AG08396 (cell line): ENCODE measurements at places on chromosomes 3 and 15.

- DNase-seq, result no peak
Observed at GRCh38 chr15:90750186-90750585, 33.0 kb downstream of the BLM start.

DNA sequence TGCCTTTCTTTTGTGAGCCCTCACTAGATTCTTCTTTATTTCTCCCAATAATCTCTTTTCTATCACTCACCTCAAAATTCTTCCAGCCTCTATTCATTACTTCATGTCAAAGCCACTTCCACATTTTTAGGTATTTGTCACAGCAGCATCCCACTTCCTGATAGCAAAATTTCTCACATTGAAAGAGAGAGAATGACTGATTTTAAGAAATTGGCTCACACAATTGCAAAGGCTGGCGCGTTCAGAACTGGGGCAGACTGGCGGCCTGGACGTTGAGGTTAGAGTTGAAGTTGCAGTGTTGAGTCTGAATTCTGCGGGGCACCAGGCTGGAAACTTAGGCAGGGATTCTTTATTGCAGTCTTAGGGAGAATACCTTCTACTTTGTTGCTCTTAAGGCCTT lies 117.9 kb downstream of the LRRC28 start:
- DNase-seq, result no peak

- DNase-seq, result peak; percentile 83
Observed at GRCh38 chr3:45972534-45973402, 22.9 kb downstream of the FYCO1 start.

DNA sequence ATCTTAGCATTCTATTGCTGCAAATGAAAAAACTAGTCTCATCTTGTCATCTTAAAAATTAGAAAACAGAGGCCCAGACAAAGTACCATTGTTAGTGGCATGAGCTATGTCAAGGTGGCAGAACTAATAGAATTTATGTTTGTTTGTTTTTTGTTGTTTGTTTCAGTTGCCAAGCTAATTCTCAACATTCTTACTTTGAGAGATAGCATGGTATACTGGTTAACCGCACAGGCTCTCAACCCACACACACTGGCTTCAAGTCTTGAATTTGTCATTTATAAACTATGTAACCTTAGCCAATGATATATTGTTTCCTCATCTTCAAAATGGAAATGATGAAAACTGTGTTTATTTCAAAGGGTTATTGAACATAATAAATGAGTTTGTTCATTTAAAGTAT lies 367.6 kb upstream of the PLSCR5 start:
- peak; percentile 12 for DNase-seq

- DNase-seq, result no peak
Observed at GRCh38 chr3:188006726-188007393, 147.1 kb upstream of the LPP start.

DNA sequence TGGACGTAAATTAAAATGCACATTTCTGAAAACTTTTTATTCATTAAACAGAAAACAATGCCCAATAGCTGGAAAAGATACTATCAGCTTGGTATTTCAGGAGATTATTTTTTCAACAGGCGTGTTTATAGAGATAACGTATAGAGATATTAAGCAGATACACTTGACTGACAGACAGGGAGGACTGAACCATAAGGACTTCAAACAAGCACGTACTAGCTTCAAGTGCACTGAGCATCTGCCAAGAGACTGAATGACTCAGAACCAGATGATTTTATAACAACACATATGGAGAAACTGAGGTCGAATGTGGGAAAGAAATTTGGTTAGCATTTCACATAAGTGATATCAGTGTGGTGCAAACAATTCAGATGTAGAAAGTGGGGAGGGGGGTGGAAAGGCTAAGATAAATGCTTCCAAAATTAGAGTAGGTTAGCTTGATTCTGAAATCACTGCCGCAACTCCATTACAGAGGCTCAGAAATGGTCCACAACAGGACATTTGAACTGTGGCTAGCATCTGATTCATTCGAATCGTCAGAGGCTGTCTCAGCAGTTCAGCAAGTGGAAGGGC lies 103.5 kb downstream of the SEMA6D start:
- DNase-seq, result peak; percentile 23

- peak; percentile 80 for DNase-seq
Observed at GRCh38 chr15:70492240-70493177, 270.8 kb downstream of the UACA start.

DNA sequence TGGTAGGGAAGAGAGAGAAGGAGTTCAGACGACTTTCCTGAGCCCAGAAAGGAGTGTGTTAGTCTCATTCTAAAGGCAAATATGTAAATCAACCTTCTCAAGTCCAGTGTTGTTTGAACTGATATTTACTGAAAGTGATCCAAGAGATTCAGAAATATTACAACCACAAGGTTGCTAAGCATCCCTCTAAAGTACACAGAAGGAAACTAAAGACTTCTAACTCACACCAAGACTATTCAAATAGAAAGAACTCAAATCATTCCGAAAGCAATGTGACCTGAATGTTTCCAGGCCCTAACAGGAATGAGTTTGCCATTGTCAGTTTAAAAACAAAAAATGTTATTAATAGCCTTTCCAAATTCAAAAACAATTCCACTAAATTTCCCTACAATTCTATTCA lies 56.9 kb upstream of the VGLL3 start:
- no peak for DNase-seq

- no peak for DNase-seq
Observed at GRCh38 chr15:79436037-79436780, 4.1 kb downstream of the MINAR1 start.

- DNase-seq, result peak; percentile 3
Observed at GRCh38 chr3:126155280-126155640, 25.1 kb downstream of the ALDH1L1 start.

DNA sequence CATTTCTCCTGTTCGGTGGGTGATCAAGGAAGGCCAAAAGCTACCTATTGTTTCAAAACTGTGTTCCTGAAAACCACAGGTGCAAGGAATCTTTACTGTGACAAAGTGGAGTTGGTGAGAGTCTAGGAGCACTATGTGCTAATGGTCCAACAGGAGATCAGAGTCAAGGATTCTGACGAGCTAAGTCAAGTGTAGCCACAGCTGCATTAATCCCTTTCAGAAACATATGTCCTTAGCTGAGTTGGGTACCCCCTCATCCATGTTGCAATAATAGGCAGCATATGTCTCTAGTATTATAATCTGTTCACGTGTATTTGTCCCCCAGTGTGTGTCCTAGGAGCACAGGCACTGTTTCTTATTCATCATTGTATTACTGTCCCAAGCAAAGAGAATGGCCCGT lies 1.7 kb downstream of the VPS39 start:
- DNase-seq, result no peak

GRCh38 chr3:69149586-69149985 lies 27.2 kb upstream of the LMOD3 start:
- no peak for DNase-seq

DNA sequence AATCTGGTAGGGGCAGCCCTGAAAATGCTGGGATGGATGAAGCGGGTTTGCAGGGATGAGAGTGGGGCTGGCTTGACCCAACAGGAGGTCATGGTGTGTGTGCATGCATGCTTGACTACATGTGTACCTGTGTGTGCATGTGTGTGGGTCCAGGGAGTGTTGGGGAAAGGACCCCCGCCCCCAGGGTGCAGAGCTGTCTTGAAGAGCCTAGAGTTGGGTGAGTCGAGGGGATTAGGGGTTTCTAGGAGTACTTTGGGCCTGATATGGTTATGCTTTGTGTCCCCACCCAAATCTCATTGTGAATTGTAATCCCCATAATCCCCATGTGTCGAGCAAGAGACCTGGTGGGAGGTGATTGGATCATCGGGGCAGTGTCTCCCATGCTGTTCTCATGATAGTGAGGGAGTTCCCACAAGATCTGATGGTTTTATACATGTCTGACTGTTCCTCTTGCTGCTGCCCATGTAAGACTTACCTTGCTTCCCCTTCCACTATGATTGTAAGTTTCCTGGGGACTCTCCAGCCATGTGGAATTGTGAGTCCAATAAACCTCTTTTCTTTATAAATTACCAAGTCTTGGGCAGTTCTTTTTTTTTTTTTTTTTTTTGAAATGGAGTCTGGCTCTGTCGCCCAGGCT lies 5.2 kb upstream of the LCTL start:
- DNase-seq, result no peak

DNA sequence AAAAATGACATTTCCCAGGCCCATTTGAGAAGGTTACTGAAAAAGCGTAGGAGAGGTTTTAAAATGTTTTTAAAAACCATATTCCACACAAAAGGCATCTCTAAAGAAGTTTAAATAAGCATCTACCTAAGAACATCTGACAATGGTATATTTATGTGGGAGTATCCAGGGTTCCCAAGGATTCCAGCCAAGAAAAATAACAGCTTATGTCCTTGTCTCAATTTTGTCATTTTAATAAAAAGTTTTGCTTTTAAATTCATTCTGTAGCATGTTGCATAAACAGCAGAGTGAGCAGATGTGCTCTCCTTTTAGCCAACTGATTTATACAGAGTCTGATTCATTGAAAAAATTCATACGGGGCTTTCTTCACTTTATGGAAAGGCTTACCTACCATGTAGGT lies 129.9 kb downstream of the LRRC3B start:
- DNase-seq, result no peak

GRCh38 chr3:17259685-17260084 lies 374.9 kb downstream of the PLCL2 start:
- no peak for DNase-seq

DNA sequence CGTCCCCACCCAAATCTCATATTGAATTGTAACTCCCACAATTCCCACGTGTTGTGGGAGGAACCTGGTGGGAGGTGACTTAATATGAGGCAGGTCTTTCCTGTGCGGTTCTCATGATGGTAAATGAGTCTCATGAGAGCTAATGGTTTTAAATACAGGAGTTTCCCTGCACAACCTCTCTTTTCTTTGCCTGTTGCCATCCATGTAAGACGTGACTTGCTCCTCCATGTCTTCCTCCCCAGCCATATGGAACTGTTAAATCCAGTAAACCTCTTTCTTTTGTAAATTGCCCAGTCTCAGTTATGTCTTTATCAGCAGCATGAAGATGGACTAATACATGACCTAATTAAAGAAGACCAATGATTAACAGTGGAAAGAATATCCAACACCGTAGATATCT lies 56.6 kb downstream of the SSR3 start:
- DNase-seq, result no peak

DNA sequence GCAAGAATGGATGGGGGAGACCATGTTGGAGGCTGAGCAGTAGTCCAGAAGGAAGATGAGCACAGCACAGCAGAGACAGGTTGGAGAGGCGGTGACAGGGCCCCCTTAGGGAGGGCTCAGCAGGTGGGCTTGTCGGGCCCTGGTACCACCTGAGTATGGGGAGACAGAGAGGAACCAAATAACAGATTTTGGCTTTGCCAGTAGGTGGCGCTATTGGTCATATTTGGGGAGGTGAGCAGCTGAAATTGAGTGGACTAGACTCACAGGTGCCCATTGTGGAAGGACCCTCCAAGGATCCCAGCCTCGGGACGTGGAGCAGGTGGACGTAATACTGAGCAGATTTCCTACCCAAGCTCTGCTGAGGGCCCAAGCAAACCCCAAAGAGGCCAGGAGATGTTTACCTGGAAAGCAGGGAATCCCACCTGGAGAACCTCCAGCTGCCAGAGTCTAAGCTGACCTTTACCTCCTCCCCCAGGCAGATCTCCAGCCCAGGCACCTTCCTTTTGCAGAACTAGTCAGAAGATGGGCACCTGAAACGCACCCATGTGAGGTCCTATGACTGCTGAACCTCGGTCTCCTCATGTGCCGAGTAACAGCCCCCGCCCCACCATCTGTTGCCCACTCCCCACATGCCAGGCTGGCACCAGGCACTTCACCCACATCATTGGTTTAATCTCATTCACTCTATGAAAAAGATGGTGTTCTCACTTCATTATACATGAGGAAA lies 24.6 kb upstream of the CORO2B start:
- peak; percentile 52 for DNase-seq

DNA sequence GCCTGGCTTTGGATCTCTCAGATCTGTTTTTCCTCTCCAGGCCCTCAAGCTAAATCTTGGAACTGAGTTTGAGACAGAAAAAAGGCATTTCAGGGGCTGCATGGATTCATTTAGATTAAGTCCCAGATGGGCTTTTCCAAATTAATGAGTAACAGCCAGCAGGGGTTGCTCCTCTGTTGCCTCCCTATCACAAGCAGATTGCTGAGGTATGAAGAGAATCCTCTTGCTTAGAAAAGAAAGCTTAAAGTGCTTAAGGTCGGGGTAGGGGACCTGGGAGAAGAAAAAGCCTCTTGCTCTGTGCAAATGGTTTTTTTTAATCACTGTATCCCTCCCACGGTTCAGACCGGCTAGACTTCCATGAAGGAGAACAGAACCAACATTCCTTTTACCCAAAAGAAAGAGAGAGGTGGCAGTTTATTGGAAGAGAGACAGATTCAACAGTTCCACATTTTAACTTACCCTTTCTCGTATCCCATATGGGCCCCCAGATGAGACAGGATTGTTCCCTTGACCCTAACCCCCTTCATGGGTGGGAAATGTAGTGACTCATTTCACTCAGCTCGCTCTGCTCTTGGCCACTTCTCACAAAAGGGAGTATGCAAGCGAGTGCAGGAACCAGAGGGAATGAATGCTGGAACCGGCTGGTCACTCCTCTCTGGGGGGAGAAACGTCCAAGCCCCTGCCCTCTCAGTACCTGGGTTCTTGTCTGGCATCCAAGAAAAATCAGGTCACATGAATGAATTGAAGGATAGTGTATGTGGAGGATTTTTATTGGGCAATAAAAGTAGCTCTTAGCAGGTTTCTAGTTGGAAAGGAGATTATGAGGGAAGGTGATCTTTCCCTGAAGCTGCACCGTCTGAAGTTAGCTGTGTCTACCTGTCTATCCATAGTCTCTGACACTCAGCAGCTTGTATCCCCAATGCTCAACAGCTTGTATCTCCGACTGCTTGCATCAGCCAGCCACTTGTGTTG lies 745.2 kb downstream of the SI start:
- DNase-seq, result no peak

DNA sequence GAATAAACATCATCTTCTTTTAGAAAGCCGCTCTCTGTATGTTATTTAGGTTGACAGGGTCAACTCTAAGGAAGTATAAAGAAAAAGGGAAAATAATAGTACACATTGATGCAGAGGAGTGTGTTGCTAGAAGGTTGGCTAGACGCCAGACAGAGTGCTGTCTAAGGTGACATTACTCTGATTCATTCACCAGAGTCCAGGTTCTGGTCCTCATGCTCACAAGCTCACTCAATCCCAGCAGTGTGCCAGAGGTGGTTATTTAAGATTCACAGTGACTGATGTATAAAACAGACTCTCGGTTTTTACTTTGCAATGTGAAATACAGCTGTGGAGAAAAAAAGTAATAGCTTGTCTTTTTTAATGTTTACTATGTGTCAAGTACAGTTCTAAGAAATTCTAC lies 1.7 kb downstream of the CFAP44 start:
- DNase-seq, result no peak

GRCh38 chr15:101167753-101168462 lies 83.9 kb downstream of the CHSY1 start:
- DNase-seq, result peak; percentile 78

GRCh38 chr3:35120026-35120425 lies 519.3 kb upstream of the ARPP21 start:
- no peak for DNase-seq

- DNase-seq, result no peak
Observed at GRCh38 chr3:39122813-39123212, 15.3 kb downstream of the TTC21A start.

DNA sequence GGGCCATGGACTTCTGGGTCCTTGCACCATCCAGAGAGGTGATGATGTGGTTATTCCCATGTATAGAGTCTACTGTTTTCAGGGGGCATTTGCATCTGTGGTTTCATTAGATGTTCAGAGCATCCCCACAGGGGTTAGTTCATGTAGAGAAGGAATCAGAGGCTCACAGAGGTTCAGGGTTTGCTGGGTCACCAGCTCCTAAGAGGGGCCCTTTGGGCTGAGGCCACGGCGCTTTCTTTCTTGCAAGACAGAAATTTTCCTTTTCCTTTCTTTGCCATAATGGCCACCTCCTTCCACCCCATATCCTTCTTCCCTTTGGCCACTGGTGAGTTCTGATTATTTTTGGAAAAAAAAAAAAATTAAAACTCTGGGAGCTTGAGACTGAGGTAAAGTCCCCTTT lies 62.3 kb downstream of the APBA2 start:
- DNase-seq, result no peak
